ENCODE measurements at places on chromosomes 13 and 19.
A peak's percentile ranks its signal among the peaks of the same experiment; 100 is the strongest.

DNA sequence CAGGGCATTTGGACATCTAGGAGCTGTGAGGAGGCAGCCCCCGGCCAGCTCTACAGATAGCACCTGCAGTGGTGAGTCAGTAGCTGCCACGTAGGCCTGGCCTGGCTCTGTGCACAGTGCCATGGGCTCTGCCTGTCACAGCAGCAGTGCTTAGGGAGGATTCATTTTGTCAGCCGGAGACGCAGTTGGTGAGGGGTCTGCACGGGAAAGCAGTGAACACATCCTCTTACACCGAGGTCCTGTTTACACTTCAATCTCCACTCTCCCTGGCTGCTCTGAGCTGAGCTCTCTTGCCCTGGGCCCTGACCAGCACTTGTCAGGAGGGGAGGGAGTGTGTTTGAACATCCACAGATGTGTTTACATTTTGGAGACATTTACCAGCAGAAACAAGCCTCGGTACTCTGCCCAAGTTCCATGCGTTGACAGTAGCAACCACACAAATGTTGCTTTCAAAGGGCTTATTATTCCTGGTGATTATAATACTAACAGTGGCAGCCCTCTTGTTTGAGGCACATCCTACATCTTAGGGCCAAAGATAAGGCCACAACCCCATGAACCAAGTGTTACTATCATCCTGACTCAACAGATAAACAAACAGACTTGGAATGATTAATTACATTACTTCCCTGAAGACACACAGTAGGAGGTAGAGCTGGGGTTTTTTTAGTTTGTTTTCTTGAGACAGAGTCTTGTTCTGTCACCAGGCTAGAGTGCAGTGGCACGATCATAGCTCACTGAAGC lies 148.9 kb downstream of the USP12 start:
- no peak for DNase-seq

GRCh38 chr13:30124131-30124768 lies 183.1 kb downstream of the KATNAL1 start:
- no peak for DNase-seq

DNA sequence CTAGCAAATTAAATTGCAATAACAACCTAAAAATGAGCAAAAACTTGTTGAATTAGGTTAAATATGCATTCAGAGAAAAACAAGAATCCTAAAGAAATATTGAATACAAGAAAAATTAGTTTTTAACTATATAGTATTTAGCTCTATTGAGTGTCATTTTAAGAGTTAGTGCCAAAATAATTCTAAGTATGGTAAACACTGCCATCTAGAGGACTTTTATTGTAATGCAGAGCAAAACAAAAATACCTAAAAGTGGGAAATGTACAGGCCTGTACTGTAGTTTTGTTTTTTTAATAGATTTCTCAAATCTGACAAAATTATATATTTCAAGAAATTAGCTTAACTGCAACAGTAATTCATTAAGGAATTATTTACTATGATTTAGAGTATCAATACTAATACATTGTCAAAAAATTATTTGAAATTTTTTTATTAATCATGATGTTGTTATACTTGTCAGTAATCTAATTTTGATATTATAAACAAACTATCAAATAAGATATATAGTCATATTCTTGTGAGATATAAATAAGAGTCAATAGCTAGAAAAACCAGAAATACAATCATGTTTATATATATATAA lies 8.2 kb upstream of the PCDH9 start:
- DNase-seq: no peak

GRCh38 chr13:23578411-23579071 lies 8.3 kb downstream of the TNFRSF19 start:
- DNase-seq: peak; percentile 34

- DNase-seq: no peak
Observed at GRCh38 chr13:33838647-33839046, 20.7 kb downstream of the RFC3 start.

DNA sequence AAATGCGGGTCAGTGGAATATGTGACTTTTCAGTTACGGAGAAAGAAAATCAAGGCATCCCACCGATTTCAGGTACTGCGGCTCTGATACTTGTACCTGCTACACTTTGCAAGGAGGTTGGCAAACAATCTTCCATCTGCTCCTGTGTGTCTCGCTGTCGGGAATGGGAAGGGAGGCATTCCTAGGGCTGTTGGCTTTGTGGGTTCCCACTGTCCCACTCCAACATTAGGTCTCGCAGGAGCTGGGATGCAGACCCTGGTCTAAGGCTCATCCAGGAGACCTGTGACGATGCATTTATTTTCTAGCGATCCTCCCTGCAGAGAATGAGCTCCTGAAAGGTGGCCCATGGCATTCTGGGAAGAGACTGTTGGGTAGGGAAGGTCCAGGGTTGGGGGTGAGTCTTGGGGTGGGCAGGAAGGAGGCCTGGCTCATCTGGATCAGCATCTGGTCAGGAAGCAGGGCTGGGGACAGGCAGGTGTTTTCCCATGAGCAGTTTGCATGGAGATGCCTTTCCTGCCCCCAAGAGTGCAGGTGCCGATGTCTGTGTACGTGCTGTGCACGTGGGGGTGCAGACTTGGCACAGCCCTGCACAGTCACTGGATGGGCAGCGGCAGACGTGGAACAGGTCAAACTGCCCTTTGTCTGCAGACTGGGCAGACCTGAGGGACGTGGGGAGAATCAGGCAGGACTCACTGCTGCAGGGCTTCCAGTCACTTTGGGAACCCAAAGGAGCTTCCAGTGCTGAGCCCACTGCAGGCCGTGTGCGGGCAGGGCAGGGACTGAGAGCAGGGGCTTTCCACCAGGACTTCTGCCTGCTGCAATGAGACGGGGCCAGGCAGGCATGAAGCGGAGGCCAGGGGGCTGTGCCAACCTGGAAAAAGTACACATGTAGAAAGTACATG lies 152.4 kb downstream of the TEX29 start:
- no peak for DNase-seq

DNA sequence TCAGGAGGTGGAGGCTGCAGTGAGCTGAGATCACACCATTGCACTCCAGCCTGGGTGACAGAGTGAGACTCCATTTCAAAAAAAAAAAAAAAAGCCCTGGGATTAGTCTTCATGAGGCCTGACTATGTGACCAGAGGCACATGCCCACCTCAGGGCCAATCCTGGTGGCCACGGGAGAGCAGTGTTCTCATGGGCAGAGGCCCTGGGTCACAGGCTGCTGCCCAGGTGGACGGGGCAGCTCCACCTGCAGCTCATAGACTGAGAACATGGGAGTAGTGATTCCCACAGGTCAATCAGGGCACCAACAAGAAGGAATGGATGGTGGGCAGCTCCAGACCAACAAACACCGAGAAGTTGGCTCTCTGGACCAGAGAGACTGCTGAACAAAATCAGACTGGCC lies 26.1 kb upstream of the PEPD start:
- no peak for DNase-seq

DNA sequence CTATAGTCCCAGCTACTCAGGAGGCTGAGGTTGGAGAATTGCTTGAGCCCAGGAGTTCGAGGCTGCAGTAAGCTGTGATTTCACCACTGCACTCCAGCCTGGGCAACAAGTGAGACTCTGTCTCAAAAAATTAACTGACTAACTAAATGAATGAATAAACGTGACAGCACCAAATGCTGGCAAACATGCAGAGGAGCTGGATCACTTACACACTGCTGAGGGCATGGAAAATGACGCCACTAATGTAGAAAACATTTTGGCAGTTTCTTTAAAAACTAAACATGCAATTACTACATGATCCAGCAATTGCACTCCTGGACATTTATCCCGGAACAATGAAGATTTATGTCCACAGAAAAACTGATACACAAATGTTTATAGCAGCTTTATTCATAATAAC lies 31.3 kb upstream of the GTF3A start:
- DNase-seq: no peak

DNA sequence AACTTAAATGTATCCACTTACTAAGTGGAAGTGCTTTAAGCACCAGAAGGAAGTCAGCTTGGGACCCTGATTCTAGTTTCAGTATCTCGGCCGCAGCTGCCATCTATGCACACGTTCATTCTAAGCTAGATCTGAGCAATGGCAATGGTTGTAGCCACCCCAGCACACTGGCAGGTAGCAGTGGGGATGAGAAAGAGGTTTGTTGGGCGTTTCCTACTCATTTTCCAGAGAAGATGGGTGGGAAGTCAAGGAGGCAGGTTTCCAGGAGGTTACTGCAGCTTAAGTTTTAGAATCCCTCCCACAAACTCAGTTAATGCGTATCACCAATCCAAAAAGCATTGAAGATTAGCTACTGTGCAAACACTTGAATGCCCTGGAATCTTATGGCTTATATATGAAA lies 114.2 kb upstream of the TSC22D1 start:
- no peak for DNase-seq

DNA sequence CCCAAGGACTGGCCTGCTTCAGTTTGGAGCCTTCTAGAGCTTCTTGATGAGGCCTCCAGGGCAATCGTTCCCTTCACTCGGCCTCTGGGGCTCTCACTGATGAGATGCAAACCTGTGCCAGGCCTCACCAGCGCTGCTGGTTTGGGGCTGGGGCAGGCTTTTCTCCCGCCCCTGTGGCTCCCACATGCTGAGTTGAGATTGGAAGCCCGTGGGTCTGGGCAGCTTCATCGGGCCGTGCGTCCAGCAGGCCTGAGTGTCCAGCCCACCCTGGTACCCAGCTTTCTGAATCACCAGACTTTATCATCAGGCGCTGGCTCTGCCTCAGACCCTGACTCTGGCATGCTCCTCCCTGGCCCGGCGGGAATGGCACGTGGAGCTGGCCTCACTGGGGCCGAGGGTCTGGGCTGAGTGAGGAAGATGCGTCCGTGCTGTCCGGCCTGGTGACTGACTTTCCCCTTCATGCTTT lies 4.3 kb downstream of the CALM3 start:
- no peak for DNase-seq

DNA sequence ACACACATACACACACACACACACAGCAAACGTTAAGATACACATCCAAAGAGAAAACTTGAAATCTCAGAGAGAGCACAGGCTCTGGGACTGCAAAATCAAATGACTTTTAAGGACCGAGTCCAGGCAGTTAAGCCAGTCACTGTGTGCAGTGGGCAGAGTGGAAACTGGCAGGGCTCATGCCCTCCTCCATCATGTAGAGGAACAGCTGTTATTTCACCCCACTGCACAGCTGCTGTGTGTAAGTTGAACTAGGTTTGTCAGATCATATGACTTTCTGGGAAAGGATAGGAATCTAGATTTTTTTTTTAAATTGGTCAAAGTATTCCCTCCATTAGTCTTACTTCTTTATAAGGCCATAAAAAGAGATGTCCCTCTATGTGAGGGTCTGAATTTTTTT lies 1002.1 kb downstream of the UQCRFS1 start:
- no peak for DNase-seq

DNA sequence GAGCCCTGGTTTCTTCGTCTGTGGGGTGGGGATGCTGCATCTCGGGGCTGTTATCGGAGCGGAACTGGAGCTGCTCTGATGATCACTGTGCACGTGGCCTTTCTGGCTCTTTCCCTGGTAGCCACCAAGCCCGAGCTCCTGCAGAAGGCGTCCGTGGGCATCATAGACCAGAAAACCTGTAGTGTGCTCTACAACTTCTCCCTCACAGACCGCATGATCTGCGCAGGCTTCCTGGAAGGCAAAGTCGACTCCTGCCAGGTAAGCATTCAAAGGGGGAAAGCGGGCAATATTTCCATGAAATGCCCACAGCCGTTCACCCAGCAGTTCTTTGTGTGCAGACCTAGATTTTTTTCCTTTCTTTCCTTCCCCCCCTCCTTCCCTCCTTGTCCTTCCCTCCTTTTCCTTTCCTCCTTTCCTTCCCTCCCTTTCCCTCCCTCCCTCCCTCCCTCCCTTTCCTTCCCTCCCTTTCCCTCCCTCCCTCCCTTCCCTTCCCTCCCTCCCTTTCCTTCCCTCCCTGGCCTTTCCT lies 9.4 kb downstream of the TIMM13 start:
- DNase-seq: no peak

DNA sequence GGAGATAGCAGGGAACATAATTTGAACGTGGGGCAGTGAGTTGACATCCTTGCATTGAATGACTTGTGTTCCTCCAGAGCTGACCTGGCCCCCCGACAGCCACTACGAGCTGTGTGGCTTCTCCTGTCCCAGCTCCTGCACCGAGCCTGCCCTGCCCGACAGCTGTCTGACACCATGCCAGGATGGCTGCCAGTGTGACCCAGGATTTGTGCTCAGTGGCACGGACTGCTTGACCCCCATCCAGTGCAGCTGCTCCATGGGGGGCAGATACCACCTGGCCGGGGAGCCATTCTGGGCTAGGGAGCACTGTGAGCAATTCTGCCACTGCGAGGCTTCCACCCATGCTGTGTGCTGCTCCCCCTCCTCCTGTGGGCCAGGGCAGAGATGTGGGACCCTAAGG lies 29.2 kb upstream of the FXYD3 start:
- DNase-seq: no peak

GRCh38 chr19:42024622-42025111 lies 30.6 kb upstream of the ATP1A3 start:
- no peak for DNase-seq

DNA sequence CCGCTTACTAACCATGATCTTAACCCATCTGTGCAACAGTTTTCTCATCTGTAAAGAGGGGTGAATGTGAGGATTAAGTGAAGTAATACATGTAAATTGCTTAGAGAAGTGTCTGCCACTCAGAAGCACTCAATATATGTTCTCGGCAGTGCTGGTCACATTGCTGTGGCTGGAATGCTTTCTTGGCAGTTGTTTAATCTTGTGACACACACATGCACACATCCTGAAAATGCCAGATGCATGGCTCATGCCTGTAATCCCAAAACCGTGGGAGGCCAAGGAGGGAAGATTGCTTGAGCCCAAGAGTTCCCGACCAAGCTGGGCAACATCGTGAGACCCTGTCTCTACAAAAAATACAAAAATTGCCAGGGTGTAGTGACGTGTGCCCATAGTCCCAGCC lies 4.9 kb upstream of the DMKN start:
- DNase-seq: no peak
